ENCODE measurements at places on chromosomes 2 and 18.

DNA sequence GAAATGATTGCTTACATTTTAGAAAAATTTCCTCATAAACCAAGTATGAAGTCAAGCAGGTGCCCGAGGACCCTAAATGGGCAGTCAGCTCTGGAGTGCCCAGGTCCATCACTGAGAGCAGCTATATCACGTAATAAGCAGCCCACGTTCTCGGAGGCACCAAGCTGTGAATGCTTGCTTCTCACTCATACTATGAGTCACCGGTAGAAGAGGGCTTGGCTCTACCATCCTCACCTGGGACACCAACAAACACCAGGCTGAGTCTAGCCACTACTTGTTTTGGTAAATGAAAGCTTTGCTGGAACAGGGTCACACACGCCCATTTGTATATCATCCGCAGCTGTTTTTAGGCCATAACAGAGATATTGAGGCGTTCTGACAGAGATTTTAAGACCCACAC, 207.5 kb downstream of the SEPTIN10 start:
- ATAC-seq: no peak

- no peak for ATAC-seq
These were observed 325.8 kb upstream of the SPHKAP start for GRCh38 chr2:228507231-228507824.

DNA sequence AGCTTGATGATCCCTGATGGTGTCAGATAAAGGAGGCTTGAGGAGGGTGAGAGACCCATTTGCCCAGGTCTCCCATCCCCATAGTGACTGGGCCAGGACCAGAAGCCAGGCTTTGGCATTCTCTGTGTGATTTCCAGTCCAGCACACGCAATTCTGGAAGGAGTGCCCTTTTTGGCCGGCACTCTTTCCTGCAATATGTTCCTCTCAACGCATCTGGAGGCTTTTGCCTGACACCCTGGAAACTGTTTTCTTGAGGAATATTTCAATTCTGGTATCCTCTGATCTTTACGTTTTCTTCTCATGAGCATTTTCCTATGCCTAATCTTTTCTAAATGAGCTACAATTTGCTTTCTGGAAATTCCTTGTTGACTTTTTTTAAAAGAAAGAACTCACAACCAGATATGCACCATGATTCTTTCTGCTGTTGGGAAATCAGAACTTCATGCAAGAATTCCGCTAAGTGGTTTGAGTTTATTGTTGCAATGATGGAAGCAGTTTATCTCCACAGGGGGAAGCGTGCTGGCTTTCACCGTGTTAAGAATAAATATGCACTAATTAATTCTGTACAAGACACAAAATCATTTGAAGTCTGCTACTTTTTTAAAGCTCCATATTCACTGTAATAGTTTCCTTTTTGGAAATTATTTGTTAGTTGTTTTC, 143.7 kb downstream of the NAPG start:
- ATAC-seq: no peak

DNA sequence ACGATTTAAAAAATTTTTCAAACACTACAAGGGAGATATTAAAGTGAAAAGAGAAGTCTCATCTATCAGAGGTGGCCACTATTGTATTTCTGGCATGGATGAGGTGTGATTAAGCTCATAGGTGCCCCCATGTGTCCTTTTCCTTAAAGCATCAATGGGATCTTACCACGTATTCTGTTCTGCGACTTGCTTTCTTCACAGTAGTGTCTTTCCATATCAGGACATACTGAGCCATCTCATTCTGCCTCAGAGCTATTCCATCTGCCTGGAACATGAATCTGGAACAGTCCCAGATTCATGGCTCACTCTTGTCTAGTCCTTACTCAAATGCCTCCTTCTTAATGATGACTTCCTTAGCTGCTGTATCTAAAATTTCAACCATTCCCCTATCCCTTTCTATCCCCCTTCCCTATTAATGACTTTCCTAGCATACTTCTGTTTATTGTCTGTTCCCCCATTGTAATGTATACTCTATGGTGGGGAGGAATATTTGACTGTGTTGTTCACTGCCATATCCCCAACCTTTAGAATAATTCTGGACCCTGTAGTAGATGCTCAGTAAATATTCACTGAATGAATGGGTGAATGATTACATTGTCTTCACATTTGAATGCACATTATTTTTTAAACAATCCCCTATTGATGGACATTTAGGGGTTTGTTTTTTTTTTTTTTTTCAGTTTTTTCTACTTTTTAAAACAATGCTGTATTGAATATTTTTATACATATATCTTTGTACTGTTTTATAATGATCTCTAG, 11.1 kb downstream of the STAMBP start:
- ATAC-seq: no peak

- ATAC-seq: peak; percentile 73
These were observed 100.5 kb upstream of the VWC2L start for GRCh38 chr2:214310319-214310718.

DNA sequence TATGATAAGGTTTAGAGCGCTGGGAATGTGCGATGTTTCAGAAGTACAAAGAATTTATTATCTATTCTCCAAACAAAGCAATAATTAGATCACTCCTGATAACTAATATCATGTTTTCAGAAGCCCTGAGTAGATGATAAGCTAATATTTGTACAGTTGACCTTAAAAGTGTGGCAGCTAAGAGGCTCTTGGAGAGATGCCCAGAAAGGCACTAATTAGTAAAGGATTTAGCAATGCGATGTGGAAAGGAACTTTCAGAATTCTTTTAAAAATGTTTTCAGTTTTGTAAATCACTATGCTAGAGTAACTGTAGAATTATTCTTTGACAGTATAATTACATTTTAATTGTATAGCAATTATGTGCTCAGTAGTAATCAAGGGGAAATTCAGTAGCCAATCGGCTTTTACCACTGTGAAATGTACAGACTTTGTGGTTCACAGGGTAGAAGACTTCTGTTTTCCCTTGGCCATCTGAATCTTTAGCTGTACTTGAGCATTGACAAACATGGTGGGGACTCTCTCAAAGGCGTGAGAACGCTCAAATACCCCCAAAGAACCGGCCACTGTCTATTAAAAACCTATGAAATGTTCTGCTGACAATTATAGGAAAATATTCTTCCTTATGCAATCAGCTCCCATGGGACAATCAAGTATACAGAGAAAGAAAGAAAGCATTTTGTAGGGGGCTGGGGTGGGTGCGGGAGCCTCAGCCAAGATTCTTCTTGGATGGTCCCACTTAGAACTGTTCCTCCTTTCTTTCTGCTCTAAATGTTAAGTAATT, 262.8 kb upstream of the AGAP1 start:
- ATAC-seq: no peak

All from SK-N-SH treated with all-trans-retinoic acid at 6 μM for 48 hours (cell line).